ENCODE measurements at places on chromosomes 6 and 20.

DNA sequence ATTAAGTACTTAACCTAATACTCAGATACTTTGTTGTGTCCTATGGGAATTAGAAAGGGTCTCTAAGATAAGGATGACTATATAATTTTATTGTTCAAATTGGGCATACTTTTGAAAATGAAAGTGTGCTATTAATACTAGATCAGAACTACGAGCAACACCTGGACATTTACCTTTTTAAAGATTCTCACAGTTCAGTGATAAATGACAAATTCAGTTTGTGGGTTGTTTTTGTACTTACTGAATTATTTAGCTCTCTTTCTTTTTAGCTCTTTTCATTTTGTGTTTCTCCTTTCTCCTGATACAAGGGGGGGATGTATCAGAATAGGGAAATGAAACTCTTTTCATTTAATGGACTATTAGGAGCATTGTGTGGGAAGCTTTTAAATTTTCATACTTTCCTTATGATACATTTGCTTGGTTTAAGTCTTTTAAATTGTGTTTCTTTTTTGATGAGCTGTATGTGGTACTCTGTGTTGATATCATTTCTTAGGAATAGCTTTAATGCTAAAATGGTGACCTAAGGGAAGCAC is 47.5 kb downstream of the PHF3 start:
- no peak for DNase-seq

DNA sequence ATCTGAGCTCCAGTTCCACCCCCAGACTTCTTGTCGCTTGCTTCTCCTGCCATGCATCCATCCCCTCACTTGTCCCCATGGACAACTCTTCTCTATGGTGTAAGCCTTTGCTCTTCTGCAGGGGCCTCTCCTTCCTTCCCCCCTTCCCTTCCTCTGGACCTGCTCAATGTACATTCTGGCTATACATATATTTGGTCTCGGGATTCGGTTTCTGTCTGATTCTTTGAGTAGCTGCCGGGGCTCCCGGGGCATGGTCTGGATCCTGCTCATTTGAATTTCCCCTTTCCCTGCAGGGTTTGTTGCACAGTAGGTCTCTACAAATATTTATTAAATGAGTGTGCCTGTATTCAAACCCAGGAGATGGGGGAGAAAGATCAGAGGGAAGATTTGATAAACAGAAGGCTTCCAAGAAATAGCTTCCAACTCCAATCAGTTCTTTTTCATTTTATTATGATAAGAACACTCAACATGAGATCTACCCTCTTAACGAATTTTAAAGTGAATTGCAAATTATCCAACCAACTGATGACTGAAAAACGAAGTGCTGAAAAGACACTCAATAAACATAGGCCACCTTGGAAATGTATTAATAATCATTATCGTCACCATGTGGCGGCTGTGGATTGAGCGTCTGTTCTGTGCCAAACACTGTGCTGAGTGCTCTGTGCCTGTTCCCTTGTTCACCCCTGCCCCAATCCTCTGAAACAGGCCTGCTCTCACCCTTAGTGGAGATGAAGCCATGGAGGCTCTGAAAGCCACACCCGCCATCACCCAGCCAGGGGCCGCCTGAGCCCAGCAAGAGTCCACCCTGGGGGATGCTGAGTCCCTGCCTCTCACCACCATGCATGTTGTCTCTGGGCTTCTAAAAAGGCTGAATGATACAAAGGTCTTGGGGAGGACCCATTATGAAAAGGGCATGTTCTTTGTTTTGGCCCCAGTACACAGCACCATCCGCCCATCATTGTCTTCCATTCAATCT is 34.3 kb upstream of the APCDD1L start:
- DNase-seq: no peak

DNA sequence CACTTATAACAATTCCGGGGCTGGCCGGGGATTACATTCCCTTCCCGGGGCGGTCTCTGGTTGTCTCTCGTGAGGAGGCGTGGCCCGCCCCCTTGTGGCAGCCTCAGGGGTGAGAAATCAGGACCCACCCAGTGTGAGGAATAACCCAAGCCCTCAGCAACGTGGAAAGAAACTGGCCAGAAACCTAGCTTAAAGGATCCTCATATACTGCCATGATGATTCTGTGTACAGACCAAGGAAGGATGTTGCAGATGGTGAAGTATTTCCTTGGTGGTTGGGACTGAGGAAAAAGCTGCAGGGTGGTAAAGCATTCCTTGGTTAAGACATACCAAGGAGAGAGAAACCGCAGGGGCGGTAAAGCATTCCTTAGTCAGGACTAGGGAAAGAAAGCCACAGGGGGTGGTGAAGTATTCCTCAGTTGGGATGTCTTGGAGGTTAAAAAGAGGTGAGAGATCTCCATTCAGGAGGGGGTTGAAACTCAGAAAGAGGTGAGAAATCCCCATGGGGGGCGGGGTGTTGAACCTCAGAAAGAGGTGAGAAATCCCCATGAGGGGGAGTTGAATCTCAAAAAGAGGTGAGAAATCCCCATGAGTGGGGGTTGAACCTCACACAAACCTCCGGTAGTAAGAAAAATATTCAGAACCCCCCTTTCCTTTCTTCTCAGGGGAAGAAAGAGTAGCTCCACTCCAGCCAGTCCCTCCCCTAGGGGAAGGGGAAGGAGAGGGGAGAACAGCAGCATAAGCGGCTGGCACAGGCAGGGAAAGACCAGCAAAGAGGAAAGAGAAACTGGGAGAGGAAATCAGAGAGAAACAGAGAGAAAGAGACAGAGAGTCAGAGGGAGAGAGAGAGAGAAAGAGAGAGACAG is 238.1 kb downstream of the RNGTT start:
- DNase-seq: peak; percentile 19

DNA sequence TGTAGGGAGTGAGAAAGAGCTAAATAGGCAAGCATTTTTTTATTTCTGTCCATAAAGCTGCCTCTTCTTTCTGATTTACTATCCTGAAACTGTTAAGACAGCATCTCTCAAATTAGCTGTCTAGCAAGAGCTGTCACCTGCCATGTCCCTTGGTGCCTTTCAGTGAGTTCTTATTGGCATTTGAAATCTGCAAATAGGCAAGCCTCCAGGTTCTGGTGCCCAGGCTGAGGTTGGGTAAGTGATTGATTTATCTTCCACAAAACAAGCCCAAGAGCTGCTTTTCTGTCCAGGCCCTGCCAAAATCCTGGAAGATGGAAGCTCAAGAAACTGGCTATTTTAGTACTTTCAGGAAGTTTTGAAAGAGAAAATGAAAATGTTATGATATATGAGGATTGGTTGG is 22.4 kb downstream of the MANEA start:
- no peak for DNase-seq

DNA sequence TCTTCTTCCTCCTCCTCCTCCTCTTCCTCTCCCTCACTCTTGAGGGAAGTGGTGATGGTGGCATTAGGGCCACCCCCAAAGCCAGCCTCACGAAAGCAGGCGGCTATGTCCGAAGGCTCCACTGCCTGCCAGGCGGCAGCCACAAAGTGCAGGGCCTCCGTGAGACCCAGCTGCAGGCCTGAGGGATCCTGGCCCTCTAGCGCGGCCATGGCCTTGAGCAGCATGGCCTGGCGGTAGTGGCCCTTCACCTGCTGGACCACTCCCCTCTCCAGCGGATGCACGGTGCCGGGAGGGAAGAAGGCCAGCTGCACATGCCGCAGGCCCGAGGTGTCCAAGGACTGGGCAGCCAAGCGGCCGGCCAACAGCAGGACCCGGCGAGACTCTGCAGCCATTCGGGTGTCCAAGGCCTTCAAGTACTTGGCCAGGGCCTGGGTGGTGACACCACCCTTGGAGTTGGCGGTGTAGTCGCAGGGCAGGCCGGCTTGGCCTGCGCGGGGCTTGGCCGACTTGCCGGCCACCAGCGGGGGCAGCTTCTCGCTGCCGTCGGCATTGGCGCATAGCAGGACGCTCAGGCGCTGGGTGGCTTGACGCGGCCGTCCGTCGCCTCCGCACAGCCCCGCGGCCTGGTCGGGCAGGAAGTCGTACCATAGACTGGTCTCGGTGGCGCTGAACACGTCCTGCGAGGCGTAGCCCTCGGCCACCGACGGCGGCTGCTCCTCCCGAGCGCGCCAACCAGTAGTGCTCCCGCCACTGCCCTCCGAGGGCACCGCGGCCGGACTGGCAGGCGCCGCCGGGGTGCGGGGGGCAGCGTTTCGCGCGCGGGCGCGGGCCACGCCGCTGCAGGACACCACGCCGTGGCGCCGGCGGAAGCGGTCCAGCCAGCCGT is 1.1 kb downstream of the CENPB start:
- no peak for DNase-seq

DNA sequence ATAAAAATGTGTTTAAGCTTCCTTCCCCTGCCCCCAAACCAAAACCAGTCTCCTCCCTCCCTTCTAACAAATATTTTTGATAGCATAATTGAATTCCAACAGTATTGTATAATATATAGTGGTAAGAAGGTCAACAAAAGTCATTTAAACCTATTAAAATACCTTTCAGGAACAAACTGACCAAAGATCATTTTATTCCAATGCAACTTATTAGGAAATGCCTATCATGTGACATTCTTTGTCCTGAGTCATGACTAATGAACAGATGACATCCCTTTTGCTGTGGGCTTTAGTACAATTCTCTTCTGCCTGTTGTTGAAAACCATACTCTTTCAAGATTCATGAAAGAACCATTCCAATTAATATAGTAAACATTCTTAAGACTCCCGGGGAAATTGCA is 51.5 kb upstream of the TRAF3IP2 start:
- no peak for DNase-seq

- no peak for DNase-seq
These were observed 66.8 kb upstream of the BTBD3 start for GRCh38 chr20:11850901-11851300.

- no peak for DNase-seq
These were observed 8.6 kb downstream of the CDC40 start for GRCh38 chr6:110188791-110189190.

GRCh38 chr6:45566882-45567281 is 189.1 kb upstream of the SUPT3H start:
- no peak for DNase-seq

DNA sequence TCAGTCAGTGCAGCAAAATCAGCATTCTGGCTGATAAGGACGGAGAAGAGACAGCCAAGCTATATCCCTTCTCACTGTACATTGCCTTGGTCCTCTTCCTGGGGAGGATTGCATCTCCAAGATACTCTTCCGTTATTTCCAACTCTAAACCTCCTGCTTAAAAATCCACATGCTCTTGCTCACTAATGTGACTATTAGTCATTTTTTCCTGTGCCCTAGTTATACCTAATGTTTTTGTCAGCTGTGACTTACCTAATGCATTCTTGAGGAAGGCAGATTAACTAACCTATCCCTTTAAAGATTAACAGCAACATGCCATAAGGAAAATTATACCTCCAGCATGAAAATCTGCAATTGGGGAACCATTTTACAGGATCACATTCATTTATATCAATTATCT is 317.6 kb downstream of the BTBD9 start:
- no peak for DNase-seq

GRCh38 chr6:55069132-55069781 is 105.1 kb upstream of the HCRTR2 start:
- no peak for DNase-seq

DNA sequence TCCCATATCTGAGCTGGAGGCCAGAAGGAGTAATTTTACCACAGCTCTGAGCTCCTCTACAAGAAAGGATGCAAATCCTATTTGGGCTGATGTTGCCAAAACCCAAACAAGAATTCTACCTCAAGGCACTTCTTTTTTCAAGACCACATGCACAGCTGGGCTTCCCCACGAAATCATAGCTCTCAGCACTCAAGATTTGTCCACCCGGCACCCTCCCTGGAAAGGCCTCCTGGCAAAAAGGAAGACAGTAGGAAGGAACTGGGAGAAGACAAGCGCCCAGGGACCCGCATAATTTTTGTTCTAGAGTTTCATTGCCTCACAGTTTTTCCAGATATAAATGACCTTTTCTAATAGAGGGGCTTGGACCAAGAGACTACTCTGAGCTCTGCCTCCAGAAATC is 90.5 kb downstream of the BANF2 start:
- no peak for DNase-seq

DNA sequence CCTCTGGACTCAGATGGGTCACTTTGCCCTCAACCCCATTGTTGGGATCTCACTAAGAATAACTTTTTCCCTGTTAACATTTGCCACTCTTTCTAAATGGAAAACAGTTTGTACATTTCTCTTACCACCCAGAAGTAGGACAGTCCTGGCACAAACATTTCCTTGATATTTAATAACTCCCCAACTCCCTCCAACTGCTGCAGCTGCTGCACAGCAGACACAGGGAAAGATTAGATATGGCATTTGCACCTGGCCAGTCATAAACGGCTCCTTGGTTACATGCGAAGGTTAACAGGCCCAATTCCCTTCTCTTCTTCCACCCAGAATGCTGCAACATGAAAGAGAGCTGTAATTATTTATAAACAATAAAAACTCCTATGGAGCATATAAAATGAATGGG is 55.9 kb upstream of the SOX4 start:
- no peak for DNase-seq

DNA sequence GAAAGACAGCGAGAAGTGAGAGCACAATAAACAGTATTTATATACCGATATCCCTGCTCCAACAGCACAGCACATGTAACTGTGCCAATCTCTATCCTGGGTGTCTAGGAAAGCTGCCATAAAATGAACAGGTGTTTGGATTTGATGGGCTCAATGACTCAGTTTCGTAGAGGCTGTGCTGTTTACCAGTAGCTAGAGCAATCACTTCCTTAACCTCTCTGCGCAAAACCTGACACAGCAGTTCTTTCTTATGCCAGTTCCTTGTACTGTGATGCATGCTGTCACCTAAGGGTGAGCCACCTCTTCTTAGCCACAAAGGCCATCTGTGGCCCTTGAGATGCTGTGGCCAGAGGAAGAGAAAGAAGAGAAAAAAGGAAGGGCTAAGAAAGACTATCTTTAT is 59.3 kb downstream of the SHPRH start:
- no peak for DNase-seq

DNA sequence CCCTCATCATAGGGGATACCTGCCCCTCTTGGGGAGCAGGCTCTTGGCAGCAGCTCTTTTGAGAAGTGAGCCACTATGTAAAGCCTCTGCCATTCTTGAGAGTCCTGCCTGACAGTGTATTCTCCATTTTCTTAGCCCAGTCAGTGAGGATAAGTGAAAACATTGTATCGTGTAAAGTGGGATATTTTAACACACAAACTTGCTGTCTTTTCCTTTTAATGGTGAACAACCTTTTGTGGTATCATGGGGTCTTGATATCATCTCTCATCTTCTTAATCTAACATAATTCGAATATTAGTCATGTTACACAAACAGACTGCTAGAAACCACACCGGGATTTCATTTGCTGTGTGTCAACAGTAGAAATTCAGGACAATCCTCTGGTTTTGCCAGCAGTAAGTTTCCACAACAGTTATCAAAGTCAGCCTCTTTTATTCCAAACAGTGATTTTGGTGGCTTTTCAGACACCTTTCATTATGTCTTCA is 136.2 kb downstream of the HIVEP1 start:
- DNase-seq: no peak

All from stimulated activated CD8-positive, alpha-beta memory T cell treated with anti-CD3 and anti-CD28 coated beads, Interleukin-4, amount 100 ng/mL, for 24 hours (primary cell).